H1 (cell line): ENCODE measurements at places on chromosomes 13 and 19. TPM values are rescaled to one million over a fixed set of nuclear protein-coding genes. Genes with fewer than 3 reads are reported as not detected.

- DNase-seq, result no peak
Measured at GRCh38 chr13:109722068-109722467, 64.3 kb downstream of the IRS2 start.

DNA sequence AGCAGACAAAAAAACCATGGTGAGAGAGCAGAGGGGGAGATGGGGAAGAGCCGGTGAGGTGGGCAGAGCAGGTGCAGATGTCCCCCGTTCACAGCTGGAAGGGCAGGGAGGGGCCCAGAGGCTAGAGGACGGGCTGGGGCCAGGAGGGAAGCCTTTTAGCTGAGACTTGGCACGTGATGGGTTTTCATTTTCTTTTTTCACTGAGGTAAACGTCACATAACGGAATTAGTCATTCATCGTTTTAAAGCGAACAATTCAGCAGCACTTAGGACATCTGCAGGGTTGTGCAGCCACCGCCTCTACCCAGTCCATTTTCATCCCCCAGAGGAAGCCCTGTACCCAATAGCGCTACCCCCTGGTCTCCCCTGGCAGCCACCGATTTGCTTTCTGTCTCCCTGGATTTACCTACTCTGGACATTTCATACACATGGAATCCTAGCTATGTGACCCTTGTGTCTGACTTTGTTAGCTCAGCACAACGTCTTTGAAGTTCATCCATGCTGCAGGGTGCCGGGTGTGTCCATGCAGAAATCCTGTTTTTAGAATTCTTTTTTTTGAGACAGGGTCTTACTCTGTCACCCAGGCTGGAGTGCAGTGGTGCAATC is 16.0 kb upstream of the EMC10 start:
- DNase-seq, result no peak

PDX1 gene
- polyA plus RNA-seq, result not detected in 2 replicates

EXOC3L2 gene
- 1.4 and 3.4 TPM in 2 replicates for polyA plus RNA-seq

GRCh38 chr19:28425046-28425931 is 787.7 kb downstream of the UQCRFS1 start:
- no peak for DNase-seq

- no peak for DNase-seq
Measured at GRCh38 chr13:66849706-66850105, 380.4 kb downstream of the PCDH9 start.

SERTM1 gene
- 0.48 and 0.49 TPM in 2 replicates for polyA plus RNA-seq

DNA sequence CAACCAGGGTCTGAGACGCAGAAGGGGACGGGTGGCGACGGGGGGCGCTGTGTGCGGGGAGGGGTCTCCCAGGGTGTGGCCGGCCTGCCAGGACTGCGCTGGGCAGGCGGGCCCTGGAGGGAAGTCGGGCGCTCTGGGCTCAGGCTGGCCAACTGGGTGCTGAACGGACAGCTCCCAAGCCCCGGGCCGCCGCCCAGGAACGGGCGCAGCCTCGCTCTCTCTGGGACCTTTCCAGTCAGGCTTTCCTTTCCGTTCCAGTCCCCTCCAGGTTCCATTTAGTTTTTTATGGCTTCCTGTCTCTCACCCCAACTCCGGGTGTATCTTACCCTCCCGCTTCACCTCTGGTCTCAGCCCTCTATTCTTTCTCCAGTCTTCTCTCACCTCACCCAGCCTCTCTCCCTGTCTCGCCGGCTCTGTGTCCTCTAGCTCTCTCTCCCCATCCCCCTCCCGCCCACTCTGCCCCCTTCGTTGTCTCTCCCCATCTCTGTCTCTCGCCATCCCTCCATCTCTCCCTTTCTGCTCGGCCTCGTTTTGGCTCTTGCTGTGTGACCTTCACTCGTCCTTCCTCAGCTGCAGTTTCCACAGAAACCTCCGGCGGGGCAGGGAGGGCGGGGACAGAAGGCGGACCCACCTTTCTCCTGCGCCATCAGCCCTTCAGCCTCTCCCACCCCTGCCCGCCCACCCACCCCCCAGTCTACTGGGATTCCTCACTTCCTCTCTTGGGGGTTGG is 3.3 kb upstream of the ATP1A3 start:
- no peak for DNase-seq

- no peak for DNase-seq
Measured at GRCh38 chr13:111517641-111518010, 197.2 kb downstream of the TEX29 start.
